ENCODE measurements at places on chromosomes 11 and 22. TPM values are rescaled to one million over a fixed set of nuclear protein-coding genes. Genes with fewer than 3 reads are reported as not detected.

FBXO7 gene
- total RNA-seq, result 104 TPM

TRPC6 gene
- total RNA-seq, result not detected

FIBP gene
- 85.2 TPM for total RNA-seq

CSF2RB gene
- total RNA-seq, result 7.9 TPM

TOM1 gene
- 83.4 TPM for total RNA-seq

MMP10 gene
- not detected for total RNA-seq
